ENCODE measurements at places on chromosomes 5 and 9.

DNA sequence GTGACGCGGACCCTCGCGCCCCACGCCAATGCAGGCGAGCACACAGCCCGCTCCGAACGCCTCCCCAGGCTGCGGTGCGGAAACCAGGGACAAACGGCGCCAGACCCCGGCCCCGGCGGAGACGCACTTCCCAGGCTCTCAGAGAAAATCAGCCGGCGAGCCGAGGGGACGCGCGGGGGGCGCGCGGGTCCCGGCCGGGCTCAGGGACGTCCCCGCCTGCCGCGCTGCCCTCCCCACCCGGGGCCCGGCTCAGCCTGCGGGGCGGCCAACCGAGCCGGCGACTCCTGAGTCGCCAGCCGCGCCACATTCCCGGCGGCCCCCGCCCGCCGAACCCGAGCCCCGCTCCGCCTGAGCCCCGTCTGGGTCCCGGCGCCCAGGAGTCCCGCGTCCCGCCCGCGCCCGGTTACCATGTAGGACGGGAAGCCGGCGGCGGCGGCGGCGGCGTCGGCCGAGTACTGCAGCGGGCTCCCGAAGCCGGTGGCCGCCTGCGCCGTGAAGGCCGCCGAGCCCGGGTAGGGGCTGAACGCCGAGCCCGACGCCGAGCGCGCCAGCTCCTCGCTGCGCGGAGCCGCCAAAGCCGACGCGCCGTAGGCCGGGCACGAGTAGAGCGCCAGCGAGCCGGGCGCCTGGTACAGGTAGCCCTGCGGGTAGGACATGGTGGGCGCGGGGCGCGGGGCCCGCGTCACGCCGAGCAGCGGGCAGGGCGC, 566 bp downstream of the IRX2 start:
- no peak for ATAC-seq

DNA sequence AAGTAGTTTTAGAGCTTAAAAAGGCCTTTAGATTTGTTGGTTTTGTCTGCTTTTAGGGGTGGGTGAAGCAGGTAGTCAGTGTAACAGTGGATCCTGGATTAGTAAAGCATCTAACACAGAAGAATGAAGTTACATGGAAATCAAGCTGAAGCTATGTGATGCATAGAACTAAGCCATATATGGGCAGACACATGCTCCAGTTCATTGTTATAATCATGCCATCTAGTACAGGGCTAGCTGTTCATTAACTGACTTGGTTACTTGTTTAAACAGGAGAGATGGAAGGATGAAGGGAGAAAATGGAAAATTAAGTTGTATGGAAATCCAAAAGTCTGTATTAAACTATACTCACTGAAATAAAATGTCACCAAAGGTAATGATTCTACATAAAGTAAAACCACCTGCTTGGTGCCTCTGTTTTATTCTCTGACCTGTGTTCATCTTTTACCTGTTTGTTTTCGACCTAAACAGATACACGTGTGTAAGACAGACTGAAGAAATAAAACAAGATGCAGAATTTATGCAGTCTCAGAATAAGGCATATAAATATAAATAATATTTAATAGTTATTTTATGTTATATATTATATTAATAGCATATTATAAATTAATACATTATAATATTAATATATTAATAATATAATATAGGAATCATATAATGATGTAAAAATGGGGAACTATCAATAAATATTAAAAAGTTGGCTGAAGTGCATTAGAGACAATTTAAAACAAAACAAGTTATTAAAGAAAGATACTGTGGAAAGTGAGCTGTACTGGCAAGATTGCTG, 33.9 kb downstream of the MRPS30 start:
- no peak for ATAC-seq

GRCh38 chr9:86082870-86083269, 16.5 kb downstream of the GOLM1 start:
- ATAC-seq, result no peak

GRCh38 chr5:150801117-150801927, 22.8 kb downstream of the SMIM3 start:
- peak; percentile 93 for ATAC-seq

- no peak for ATAC-seq
Measured at GRCh38 chr9:38384990-38385848, 7.3 kb upstream of the ALDH1B1 start.

DNA sequence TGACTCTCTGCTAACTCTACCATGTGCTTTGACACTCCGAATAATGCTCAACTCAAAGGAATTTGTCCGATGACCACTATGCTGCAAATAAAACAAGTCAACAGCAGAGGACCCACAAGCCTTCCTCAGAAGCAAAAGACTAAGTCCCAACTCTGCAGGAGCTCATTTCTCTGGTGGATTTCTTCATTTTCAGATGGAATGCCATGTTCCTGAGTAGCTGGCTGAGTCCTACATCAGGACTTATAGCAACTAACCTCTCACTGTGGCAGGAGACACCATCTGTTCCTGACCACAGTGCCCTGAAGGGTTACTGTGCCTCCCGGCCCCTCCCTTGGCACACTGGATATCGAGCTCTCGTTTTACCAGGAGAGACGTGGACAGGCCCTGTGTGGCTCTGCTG, 20.8 kb downstream of the LHFPL2 start:
- ATAC-seq, result peak; percentile 10

- no peak for ATAC-seq
Measured at GRCh38 chr9:28916348-28916747, 1343.1 kb upstream of the C9orf72 start.

DNA sequence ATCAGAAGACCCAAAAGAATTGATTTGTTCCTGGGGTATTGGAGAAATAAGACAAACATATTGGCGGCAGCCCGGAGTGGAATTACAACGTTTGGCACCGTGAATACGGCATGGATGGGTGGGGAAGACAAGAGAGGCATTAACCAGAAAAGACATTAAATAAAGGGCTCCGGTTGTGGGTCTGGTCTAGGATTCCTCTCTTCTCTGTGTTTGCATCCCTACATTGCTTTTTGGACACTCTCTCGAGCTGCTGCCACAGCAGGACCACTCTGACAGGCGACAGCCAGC, 138.7 kb upstream of the PALM2AKAP2 start:
- peak; percentile 17 for ATAC-seq

DNA sequence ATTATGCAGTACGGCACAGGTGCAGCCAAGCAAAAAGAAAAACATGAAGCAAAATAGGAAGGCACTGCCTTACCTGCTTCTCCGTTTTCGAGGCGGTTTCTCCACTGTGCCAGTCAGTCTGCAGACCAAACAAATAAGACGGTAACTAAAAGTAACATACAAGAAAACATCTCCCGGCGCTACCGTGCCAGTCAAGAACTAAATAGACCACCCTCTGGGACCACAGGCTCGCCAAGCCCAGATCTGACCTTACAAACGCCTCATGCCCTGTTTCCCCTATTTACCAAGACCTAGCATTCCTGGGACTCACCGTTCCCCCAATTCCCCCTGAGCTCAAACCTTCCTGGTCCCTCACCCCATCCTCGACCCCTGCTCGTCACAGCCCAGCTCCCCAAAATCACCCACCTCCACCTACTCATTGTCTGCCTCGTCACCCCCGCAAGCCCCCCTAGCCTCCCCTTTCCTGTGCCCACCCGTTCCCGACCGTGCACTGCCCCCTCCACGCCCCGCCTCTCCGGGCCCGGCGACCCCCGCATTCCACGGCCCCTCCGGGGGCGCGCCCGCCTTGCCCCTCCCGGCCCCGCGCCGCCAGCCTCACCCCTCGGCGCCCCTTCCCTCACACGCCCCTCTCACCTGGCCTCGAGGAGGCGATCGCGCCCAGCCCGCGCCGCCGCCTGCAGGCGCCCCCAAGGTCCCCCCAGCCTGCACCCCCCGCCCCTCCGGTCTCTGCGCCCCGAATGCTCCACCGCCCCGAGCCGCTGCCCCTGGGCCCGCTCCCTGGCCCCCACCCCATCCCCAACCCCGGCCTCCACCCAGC, 560 bp downstream of the SCAI start:
- no peak for ATAC-seq

- no peak for ATAC-seq
Measured at GRCh38 chr9:127170652-127171051, 48.2 kb upstream of the ANGPTL2 start.

DNA sequence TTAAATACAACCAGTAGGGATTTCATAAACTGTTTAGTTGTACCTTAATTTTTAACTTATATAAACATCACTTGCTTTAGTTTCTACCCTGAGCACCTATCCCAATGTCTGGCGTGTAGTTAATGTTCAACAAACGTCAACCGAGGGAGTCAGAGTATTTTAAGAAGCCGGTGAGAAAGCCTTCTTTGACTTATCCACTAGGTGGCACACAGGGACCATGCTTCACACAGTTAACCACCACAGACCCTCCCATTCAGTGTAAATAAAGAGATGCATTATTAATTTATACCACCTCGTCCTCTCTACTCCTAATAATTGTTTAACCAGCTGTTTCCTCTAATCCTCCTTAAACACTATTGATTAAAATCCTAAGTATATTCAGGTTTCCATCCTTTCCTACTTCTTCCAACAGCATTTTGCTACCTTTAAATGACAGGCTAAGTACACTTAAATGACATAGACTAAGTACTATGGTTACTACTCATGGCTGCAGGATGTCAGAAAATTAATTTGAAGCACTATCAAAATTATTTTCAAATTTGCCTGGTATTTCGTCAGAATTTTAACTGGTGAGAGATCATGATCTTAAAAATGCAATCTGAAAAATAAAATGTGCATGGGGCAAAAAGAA, 2.3 kb downstream of the HAPLN1 start:
- ATAC-seq, result peak; percentile 66

DNA sequence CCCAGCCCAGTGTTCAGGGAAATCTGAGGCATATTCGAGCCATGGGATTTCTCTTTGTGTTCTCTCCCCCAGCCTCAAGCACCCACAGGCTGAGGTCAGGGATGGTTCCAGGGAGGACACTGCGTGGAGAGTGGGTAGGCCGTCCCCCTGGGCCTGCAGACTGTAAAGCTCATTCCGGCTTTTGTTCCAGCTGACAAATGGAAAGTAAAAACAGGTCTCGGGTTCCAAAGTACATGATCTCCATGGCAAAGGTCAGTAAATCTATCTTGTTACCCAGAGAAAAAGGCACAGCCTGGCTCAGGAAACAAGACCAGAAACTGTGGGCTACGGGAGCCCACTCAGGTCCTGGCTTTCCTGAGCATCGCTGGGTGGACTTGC, 116.2 kb downstream of the ROR2 start:
- ATAC-seq, result no peak

DNA sequence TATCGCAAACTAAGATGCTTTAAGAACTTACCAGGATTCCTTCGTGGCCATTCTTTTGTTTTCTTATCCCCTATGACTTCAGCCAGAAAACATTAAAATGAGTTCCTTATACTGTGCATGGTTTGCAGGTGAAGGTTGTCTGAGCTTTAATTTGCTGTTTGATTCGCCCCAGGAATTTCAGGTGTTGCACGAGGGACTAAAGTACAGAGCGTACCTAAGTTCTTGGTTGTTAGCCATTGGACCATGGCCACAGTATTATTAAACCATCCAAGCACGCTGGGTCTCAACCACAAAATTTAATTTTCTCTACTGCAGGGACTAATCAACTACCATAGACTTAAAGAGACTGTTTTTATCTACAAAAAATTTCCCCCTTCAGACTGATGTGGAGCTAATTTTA, 208.4 kb upstream of the MPDZ start:
- peak; percentile 48 for ATAC-seq

- ATAC-seq, result peak; percentile 81
Measured at GRCh38 chr5:10635257-10635866, 71.5 kb downstream of the ANKRD33B start.

Measured in SK-N-SH treated with all-trans-retinoic acid at 6 μM for 48 hours (cell line).